ENCODE measurements at places on chromosomes 5 and 9.

DNA sequence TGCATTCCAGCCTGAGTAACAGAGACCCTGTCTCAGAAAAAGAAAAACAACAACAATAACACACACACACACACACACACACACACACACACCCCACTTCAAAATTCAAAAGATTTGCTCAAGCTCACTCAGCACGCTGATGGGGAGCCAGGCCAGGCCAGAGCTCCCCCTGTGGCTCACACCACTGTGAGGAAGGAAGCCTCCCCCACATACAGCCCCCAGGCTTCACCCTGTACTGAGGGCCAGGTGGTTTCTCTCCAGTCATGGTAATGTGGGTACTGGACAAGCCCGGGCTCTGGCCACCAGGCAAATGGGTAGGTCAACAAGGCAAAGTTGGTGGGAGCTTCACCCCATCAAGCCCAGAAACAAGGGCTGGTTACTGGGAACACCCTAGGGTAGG is 19.0 kb downstream of the ATOX1 start:
- DNase-seq: no peak

GRCh38 chr5:153831973-153832372 is 206.7 kb downstream of the FAM114A2 start:
- DNase-seq: no peak

DNA sequence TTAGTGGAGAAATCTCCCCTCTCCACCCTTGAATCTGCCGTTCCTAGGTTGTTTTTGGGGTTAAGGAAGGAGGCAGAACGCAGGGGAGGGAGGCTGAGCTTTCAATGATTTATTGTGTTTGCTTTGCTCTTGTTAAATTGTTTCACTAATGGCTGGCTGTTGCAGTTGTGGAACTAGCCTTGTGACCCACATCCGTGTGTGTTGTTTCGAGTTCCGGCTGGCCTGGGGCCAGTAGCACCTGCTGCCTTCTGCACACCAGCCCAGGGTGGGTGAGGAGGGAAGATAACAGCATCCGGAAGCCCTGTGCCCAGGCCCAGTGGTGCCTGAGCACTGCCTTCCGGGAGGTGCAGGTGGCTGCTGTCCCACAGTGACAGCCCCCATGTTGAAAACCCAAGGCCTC is 3.6 kb downstream of the ERGIC1 start:
- DNase-seq: no peak

- no peak for DNase-seq
Observed at GRCh38 chr5:157689942-157690689, 18.8 kb downstream of the C5orf52 start.

- DNase-seq: no peak
Observed at GRCh38 chr5:42514754-42515153, 91.5 kb downstream of the GHR start.

GRCh38 chr5:53008751-53009150 is 19.6 kb downstream of the ITGA2 start:
- no peak for DNase-seq

All from occipital lobe (tissue), 3 donors.